Breast epithelium (tissue), 4 donors: ENCODE measurements at places on chromosomes 11 and 22. TPM values are rescaled to one million over a fixed set of nuclear protein-coding genes. Genes with fewer than 3 reads are reported as not detected.

- H3K36me3 ChIP-seq, result no peaks in the 10 kb centered on the region
- no peak overlapping the region for H3K27ac ChIP-seq
- no peaks in the 10 kb centered on the region for H3K4me1 ChIP-seq
These were observed 76.6 kb downstream of the PKNOX2 start for GRCh38 chr11:125241104-125241503.

- no peak for DNase-seq
- no peaks in the 10 kb centered on the region for H3K36me3 ChIP-seq
- H3K4me1 ChIP-seq, result no peaks in the 10 kb centered on the region
- H3K27ac ChIP-seq, result no peak overlapping the region
- H3K27me3 ChIP-seq, result no peaks in the 10 kb centered on the region
- H3K4me3 ChIP-seq, result no peak overlapping the region
These were observed 37.7 kb upstream of the ANO1 start for GRCh38 chr11:70040452-70040851.

- H3K36me3 ChIP-seq, result no peaks in the 10 kb centered on the region
- no peak overlapping the region for H3K4me3 ChIP-seq
- H3K4me1 ChIP-seq, result no peaks in the 10 kb centered on the region
- DNase-seq, result no peak
- H3K27me3 ChIP-seq, result peaks cover 24% of the 10 kb centered on the region
These were observed 1246.4 kb downstream of the BRD1 start for GRCh38 chr22:48581205-48581766.

Gene BCL2L13
- 46.9 TPM for total RNA-seq

DNA sequence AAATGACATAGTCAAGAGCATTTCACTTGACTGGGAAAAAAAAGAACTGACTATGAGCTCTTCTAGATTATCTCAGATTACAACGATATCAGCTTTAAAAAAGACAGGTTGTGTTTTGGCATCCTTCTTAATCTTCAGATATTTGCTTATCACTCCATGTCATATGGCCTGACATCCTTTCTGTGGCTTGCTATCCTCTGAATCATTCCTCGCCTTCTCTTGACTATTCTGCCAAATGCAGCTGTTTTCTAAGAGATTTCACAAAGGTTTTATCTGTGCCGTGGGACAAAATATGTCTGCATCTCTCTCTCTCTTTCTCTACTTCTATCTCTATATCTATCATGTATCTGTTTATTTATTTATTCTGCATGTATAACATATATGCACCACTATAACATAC, 746.1 kb downstream of the CNTN5 start:
- no peaks in the 10 kb centered on the region for H3K4me1 ChIP-seq
- no peaks in the 10 kb centered on the region for H3K36me3 ChIP-seq
- H3K27me3 ChIP-seq, result no peaks in the 10 kb centered on the region
- H3K27ac ChIP-seq, result no peak overlapping the region
- no peak for DNase-seq

- H3K36me3 ChIP-seq, result no peaks in the 10 kb centered on the region
- no peaks in the 10 kb centered on the region for H3K4me1 ChIP-seq
- no peak overlapping the region for H3K27ac ChIP-seq
- no peaks in the 10 kb centered on the region for H3K27me3 ChIP-seq
These were observed 55.7 kb downstream of the ATM start for GRCh38 chr11:108278546-108278945.

Gene TRIM6
- 2.6 TPM for total RNA-seq

DNA sequence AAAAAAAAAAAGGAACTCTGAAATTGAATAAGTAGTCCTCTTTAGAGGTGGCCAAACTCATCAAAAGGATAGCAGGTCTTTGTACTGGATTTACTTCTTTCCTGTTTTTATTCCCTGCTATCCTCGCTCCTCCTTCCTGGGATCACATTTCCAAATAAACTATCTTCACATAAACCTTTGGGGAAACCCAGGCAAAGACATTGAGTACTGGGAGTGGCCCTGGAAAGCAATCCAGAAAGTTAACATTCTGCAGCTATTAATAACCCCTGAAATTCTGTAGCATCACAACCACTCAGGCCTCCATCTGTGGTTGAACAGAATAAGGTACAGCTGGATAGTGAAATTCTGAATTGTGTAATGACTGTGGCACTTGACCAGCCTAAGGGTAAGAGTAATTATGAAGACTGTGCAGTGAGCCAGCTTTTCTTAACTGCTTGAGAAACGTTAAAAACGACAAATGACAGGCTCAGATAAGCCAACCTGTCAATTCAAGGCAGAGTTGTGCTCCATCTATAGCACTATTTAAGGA, 58.8 kb downstream of the ISX start:
- no peaks in the 10 kb centered on the region for H3K4me1 ChIP-seq
- no peak for DNase-seq
- no peaks in the 10 kb centered on the region for H3K36me3 ChIP-seq
- H3K27ac ChIP-seq, result no peak overlapping the region
- H3K4me3 ChIP-seq, result no peak overlapping the region

DNA sequence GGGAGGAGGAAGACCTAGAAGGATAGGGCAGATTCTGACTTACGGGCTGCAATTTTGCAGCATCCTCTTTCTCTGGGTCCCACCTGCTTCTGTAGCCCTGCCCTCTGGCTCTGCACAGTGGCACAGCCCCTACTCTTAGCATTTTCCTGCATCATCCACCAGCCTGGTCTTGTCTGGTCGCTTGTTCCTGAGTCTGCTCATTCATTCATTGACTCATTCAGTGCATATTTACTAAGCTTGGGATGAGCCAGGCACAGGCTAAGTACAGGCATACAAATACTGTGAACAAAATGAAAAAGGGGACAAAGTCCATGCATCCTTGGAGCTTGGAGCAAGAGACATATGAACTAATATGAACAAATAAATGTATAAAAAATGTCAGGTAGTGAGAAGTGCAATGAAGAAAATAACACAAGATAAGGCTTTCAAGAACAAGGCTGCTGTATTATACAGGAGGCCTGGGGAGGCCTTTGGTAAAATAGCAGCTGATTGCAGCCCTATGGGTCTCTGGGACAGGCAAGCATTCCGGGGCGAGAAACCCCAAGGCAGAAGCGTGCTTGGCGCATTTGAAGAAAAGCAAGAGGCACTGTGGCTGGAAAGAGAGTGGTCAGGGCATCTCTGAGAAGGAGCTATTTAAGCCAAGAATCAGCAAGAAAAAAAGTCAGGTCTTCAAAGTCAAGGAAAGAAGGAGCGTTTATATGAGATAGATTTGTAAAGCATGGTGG, 108.0 kb upstream of the ALX4 start:
- no peaks in the 10 kb centered on the region for H3K4me1 ChIP-seq
- no peak for DNase-seq
- H3K27ac ChIP-seq, result no peak overlapping the region
- no peaks in the 10 kb centered on the region for H3K36me3 ChIP-seq
- H3K4me3 ChIP-seq, result no peak overlapping the region

GRCh38 chr11:61893981-61894380, 2.6 kb upstream of the FADS3 start:
- no peaks in the 10 kb centered on the region for H3K27me3 ChIP-seq
- H3K27ac ChIP-seq, result no peak overlapping the region
- no peak for DNase-seq
- peaks cover 7% of the 10 kb centered on the region for H3K4me1 ChIP-seq
- no peaks in the 10 kb centered on the region for H3K36me3 ChIP-seq

DNA sequence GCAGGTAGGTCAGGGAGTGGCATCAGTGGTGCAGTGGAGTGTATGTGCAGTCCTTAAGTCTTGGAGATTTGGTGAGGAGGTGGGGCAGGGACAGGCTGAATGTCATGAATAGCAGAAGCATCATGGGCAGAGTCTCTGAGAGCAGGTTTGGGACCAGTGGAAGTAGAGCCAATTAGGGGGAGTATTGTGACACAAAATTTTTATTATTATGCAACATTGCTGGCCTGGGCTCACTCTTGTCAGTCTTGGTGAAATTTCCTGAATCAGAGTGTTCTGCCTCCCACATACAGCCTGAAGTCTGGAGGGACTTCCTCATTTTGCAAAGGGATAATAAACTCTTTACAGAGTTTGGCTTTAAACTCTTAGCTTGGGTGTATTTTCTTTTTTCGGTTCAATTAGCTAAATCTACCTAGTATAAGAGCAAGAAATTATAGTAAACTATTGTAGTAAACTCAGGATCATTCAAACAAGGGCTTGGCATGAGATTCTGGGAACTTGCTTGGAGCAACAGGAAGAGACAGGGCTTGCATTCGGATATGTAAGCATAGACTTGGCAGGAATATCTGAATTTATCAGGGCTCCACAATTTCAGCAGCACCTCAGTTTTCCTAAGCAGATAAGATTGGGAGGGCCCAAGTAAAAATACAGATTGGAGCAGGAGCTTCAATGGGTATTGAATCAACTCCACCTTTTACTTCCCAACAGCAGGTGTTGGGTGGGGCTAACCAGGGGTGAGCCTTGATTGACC, 67.7 kb downstream of the FDX1 start:
- H3K36me3 ChIP-seq, result no peaks in the 10 kb centered on the region
- peak overlapping the region; percentile 10 for H3K27ac ChIP-seq
- DNase-seq, result no peak
- H3K4me3 ChIP-seq, result no peak overlapping the region

Gene HORMAD2
- total RNA-seq, result not detected

GRCh38 chr11:64793271-64794160, 9.5 kb downstream of the MAP4K2 start:
- H3K27ac ChIP-seq, result peak overlapping the region; percentile 52
- DNase-seq, result no peak
- no peaks in the 10 kb centered on the region for H3K36me3 ChIP-seq
- H3K4me1 ChIP-seq, result no peaks in the 10 kb centered on the region
- no peaks in the 10 kb centered on the region for H3K27me3 ChIP-seq
- H3K4me3 ChIP-seq, result no peak overlapping the region

Gene OR10D3
- not detected for total RNA-seq

GRCh38 chr11:18277565-18278271, 11.7 kb downstream of the SAA1 start:
- no peaks in the 10 kb centered on the region for H3K4me1 ChIP-seq
- H3K27ac ChIP-seq, result no peak overlapping the region
- no peaks in the 10 kb centered on the region for H3K27me3 ChIP-seq

Gene FOLR3
- total RNA-seq, result not detected

DNA sequence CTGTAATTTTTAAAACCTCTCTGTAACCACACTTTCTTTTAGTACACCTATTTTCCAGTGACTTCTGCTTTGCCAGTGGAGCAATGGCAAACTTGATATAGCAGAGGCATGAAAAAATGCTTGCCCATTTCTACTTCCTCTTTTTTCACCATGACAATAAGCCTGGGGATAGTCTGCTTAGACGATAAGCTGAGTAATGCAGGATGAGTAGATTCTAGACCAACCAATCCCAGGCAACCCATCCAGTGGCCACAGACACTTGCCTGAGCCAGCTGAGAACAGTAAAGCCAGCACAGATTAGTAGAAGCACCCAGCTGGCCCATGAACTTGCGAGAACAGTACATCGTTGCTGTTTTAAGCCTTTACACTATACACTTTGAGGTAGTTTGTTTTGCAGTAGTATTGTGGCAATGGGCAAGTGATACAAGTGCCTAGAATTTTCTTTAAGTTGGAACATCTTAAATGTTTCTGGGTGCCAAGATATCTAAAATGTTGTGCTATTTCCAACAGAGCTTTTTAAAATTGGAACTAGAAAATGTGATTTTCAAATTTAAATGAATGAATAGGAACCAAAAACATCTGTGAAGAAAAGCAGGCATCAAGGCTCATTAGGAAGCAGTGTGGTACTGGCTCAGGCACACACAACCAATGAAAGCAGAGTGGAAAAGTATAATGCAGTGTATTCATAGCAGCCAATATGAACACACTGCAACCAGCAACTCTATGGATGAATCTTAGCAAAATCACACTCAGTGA, 37.7 kb downstream of the DDI1 start:
- no peak for DNase-seq
- no peaks in the 10 kb centered on the region for H3K27me3 ChIP-seq
- H3K4me1 ChIP-seq, result no peaks in the 10 kb centered on the region
- H3K27ac ChIP-seq, result no peak overlapping the region
- H3K36me3 ChIP-seq, result no peaks in the 10 kb centered on the region

GRCh38 chr11:2305140-2305778, 3.4 kb downstream of the TSPAN32 start:
- H3K4me1 ChIP-seq, result peaks cover 11% of the 10 kb centered on the region
- H3K4me3 ChIP-seq, result no peak overlapping the region
- peak overlapping the region; percentile 26 for H3K27ac ChIP-seq
- DNase-seq, result peak; percentile 84

DNA sequence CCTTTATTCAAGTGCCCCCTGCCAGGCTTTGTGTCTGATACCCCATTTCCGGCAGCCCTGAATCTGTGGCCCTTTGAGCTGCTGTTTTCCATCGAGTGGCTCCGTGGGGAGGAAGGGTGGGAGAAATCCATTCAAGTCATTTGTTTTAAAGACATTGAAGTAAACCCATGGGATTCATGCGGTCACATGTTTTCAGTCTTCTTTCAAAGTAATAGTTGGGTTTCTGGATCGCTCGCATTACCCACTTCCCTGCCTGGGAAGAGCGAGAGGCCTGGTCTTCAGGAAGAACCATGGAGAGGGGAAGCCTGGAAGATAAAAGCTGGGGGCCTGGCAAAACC, 14.4 kb downstream of the DAGLA start:
- H3K27me3 ChIP-seq, result no peaks in the 10 kb centered on the region
- peak overlapping the region; percentile 62 for H3K4me3 ChIP-seq
- peaks cover 71% of the 10 kb centered on the region for H3K4me1 ChIP-seq

DNA sequence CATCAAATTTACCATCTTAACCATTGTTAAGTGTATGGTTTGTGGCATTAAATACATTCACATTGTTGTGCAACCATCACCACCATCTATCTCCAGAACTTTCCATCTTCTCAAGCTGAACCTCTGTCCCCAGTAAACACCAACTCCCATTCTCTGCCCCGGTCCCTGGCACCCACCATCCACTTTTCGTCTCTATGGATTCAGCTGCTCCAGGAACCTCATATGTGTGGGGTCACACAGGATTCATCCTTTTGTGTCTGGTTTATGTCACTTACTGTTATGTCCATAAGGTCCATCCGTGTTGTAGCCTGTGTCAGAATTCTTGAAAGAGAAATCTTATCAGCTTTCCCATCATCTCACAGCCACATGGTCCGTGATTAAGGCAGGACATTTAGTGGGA, 16.3 kb downstream of the TSPAN32 start:
- H3K36me3 ChIP-seq, result no peaks in the 10 kb centered on the region
- H3K4me3 ChIP-seq, result no peak overlapping the region
- H3K4me1 ChIP-seq, result no peaks in the 10 kb centered on the region
- no peaks in the 10 kb centered on the region for H3K27me3 ChIP-seq
- H3K27ac ChIP-seq, result no peak overlapping the region
- DNase-seq, result no peak

Gene PAFAH1B2
- total RNA-seq, result 92.2 TPM

DNA sequence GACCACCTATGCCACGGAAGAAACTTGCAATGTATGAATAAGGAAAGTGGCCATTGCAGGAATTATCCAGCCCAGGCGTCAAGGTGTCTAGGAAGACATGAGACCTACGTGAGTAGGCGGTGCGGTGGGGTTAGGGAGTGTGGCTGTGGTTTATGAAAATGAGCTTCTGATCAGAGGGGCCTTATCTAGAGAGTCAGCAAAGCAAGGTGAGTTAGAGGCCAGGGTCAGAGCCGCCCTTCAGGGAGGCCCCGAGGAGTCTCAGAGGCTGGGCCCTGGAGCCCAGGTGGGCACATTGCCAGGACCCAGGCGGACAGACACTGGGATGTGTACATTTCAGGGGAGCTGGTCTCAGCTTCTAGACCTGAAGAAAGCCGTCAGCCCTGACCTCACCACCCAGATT, 13.8 kb upstream of the LINC01488 start:
- no peak for DNase-seq
- H3K4me3 ChIP-seq, result no peak overlapping the region
- H3K36me3 ChIP-seq, result no peaks in the 10 kb centered on the region
- H3K27me3 ChIP-seq, result no peaks in the 10 kb centered on the region
- no peak overlapping the region for H3K27ac ChIP-seq
- no peaks in the 10 kb centered on the region for H3K4me1 ChIP-seq

Gene BDNF
- total RNA-seq, result 0.44 TPM
